Activated T-helper 2 cell treated with anti-CD3 and anti-CD28 coated beads, Interferon-gamma antibody, Interleukin-2, Interleukin-4, amounts not matched to agents 10 μg/mL and 5 μg/mL and 100 μg/mL, durations not matched to agents 14 hours and 24 hours and 36 hours (primary cell): ENCODE measurements at places on chromosomes 12 and 14.

GRCh38 chr12:80299219-80299618 is 144.8 kb upstream of the PTPRQ start:
- no peaks in the 10 kb centered on the region for H3K27me3 ChIP-seq
- no peak overlapping the region for H3K27ac ChIP-seq
- no peaks in the 10 kb centered on the region for H3K4me1 ChIP-seq
- no peak overlapping the region for H3K4me3 ChIP-seq
- DNase-seq, result no peak

DNA sequence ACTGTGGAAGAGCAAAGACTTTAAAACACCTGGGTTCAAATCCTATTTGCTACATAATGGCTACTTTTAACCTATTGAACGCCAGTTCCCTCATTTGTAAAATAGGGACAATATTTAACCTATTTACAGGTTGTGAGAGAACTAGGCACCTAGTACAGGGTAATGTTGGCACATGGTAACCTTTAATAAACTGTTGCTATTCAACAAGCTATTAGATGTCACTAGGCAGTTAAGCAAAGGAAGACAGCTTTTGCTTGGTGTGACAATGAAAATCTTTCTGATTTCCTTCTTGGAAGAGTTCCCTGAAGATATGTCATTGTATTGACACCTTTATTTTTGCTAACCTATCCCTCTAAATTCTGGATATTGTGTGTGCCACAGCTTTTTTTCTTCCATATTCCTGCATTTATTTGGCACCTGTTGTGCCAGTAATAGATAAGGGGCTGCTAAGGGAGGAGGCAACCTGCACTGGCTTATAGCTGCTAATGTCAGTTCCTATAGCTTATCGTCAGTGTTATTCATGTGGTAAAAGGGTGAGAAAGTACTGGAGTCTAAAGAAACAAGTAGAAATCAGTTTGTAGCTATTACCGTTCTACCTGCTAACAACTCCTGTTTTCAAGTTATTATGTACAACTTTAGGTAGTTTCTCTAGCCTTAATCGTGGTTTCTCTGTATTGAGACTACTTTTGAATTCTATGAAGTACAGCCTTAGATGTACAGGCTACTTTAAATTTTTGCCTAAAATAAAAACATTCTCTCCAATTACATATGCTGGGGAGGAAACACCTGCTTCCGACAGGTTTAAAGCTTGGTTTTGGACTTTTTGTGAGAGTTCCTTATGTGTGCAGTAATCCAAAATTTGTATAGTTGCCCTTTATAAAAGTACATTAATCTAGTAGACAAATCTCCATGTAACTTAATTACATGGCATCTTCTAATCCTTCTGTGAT is 24.3 kb downstream of the HIF1A start:
- H3K27ac ChIP-seq, result peak overlapping the region; percentile 81
- peak overlapping the region; percentile 52 for H3K4me3 ChIP-seq
- H3K4me1 ChIP-seq, result peaks cover 57% of the 10 kb centered on the region
- H3K27me3 ChIP-seq, result no peaks in the 10 kb centered on the region
- no peak for DNase-seq

- no peaks in the 10 kb centered on the region for H3K36me3 ChIP-seq
- no peak overlapping the region for H3K4me3 ChIP-seq
- H3K27me3 ChIP-seq, result no peaks in the 10 kb centered on the region
- H3K4me1 ChIP-seq, result peaks cover 7% of the 10 kb centered on the region
- no peak for DNase-seq
Observed at GRCh38 chr12:49819786-49820185, 8.4 kb downstream of the NCKAP5L start.

GRCh38 chr12:71417181-71417580 is 22.4 kb upstream of the LGR5 start:
- no peak overlapping the region for H3K4me3 ChIP-seq
- DNase-seq, result no peak
- no peaks in the 10 kb centered on the region for H3K4me1 ChIP-seq
- no peak overlapping the region for H3K27ac ChIP-seq

DNA sequence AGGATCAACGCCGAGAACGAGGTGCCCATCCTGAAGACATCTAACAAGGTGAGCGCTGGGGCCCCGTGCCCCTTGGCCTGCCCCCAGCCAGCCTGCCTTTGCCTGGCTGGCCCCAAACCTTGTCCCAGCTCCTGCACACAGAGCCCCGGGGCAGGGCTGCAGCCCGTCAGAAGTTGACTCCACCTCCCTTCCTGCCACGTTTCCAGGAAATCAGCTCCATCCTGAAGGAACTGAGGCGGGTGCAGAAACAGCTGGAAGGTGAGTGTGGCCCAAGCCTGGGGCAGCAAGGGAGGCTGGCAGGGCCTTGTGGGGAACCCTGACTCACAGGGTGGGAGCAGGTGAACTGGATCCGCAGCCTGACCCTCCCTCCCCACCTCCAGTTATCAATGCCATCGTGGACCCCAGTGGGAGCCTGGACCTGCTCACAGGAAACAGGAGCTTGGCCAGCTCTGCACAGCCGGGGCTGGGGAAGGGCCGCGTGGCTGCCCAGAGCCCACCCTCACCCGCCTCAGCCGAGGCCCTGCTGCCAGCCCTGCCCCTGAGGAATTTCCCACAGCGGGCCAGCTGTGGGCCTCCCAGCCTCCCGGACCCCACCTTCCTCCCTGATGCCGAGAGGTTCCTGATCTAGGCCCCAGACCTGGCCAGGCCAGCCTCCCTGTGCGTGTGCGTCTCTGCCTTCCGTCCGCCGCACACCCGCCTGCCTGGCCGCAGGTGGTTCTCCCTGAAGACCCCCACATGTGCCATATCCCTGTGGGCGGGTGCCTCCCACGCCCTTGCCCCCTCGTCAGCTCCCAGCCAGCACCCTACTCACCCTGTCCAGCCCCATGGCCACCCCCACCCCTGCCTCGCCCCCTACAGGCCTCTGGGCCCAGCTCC is 29.5 kb downstream of the CEP170B start:
- no peak overlapping the region for H3K27ac ChIP-seq
- H3K4me3 ChIP-seq, result no peak overlapping the region
- H3K4me1 ChIP-seq, result no peaks in the 10 kb centered on the region
- H3K27me3 ChIP-seq, result no peaks in the 10 kb centered on the region
- no peak for DNase-seq

DNA sequence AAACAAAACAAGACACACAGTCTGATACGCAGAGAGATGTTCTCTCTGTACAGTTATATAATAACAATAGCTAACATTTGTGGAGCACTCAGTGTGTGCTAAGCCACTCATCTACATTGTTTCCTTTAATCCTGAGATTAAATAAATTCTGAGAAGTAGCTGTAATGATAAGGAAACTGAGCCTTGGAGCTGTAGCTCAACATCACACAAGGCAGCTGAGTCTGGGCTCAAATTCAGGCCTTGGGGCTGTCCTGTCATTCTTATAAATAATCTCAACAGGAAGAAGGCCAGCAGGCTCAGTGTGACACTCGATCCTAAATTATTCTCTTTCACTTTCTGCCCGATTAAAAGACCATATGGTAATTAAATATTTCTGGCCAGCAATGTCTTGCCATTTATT is 24.5 kb downstream of the CDKN1B start:
- no peaks in the 10 kb centered on the region for H3K27me3 ChIP-seq
- H3K36me3 ChIP-seq, result peaks cover 34% of the 10 kb centered on the region
- no peak overlapping the region for H3K4me3 ChIP-seq
- peaks cover 42% of the 10 kb centered on the region for H3K4me1 ChIP-seq
- DNase-seq, result no peak

GRCh38 chr12:15636060-15636890 is 152.9 kb downstream of the EPS8 start:
- H3K4me1 ChIP-seq, result no peaks in the 10 kb centered on the region
- H3K27me3 ChIP-seq, result peaks cover 7% of the 10 kb centered on the region
- H3K4me3 ChIP-seq, result no peak overlapping the region
- no peak overlapping the region for H3K27ac ChIP-seq
- DNase-seq, result no peak
- H3K36me3 ChIP-seq, result no peaks in the 10 kb centered on the region

- H3K36me3 ChIP-seq, result peaks cover 60% of the 10 kb centered on the region
- DNase-seq, result no peak
- peak overlapping the region; percentile 47 for H3K27ac ChIP-seq
- no peaks in the 10 kb centered on the region for H3K27me3 ChIP-seq
- peaks cover 22% of the 10 kb centered on the region for H3K4me1 ChIP-seq
Observed at GRCh38 chr12:10701843-10702242, 21.3 kb downstream of the YBX3 start.

- DNase-seq, result no peak
- H3K4me3 ChIP-seq, result no peak overlapping the region
- no peaks in the 10 kb centered on the region for H3K27me3 ChIP-seq
- no peaks in the 10 kb centered on the region for H3K36me3 ChIP-seq
- no peak overlapping the region for H3K27ac ChIP-seq
Observed at GRCh38 chr12:128613837-128614590, 209.7 kb downstream of the SLC15A4 start.
